Activated naive CD8-positive, alpha-beta T cell treated with anti-CD3 and anti-CD28 coated beads, Interleukin-2, amount 50 U/mL, for 16 hours (primary cell): ENCODE measurements at places on chromosomes 16 and 17.

DNA sequence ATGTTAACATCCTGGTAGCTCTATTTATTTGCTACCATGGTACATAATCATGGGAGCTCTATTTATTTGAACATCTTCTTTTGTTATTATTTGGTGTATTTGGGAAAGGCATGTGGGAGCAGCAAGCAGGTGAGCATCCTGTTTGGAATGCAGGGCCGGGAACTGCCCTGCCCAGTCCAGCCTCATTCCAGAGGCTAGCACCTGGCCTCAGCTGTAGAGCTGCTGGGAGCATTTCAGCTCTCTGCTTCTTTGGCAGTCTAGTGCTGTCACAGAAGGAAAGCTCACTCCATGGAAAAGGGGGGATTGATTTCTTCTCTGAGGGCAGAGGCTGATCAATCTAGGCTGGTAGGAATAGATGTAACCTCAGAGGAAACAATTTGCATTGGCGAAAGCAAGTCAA, 112.5 kb downstream of the WWOX start:
- DNase-seq: no peak

DNA sequence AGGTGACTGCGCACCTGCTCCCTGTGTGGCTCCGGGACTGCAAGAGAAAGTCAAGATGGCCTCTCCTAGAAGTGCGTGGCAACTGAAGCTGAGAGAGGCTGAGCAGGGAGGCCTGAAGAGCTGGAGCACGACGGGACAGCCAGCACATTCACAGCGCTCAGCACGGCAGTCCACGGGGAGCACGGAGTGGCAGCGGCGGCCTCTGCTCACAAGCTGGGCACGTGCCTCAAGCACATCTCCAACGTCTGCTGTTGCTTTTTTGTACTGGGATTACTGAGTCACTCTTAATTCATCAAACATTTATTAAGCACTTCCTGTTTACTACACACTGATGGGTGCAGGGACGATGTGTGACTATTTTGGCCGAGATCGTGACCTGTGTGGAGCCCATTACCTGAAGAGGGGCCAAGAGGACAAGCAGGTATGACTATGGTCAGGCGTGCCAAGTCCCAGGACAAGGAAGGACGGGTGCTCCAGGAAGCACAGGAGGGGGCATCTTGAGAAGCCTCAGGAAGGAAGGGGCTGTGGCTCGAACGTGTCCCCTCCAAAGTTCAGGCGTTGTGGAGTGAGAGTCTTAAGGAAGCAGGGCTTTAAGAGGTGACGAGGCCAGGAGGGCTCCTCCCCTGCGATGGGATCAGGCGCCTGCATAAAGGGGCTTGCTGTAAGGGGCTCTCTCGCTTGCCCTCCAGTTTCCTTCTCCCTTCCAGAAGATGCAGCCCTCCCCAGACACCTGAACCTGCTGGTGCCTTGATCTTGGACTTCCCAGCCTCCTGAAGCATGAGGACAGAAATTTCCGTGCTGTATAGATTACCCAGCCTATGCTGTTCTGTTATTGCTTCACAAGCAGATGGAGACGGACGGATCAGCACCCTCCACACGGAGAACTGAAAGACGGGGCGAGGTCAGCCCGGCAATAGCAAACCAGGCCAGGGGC, 105.8 kb downstream of the ADCY9 start:
- no peak for DNase-seq

DNA sequence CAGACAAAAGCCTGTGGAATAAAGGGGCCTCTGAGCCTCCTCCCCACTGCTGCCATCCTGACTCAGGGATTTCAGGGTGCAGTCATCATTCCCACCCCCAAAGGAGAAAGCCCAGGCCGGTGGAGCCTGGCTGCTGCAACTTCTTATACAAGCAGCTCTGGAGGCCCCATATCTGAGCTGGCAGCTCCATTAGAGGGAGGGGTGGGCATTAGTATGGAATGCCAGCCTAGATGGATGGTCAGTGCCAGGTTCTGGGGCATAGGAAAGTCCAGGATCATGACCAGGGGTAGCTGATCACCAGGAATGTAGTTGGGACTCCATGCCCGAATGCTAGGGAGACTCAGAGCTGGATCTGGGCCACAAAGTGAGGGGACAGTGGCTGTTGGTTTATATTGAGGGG, 581.0 kb downstream of the KCNJ18 start:
- no peak for DNase-seq

GRCh38 chr16:3158026-3158509, 23.2 kb downstream of the ZNF213 start:
- DNase-seq: no peak

DNA sequence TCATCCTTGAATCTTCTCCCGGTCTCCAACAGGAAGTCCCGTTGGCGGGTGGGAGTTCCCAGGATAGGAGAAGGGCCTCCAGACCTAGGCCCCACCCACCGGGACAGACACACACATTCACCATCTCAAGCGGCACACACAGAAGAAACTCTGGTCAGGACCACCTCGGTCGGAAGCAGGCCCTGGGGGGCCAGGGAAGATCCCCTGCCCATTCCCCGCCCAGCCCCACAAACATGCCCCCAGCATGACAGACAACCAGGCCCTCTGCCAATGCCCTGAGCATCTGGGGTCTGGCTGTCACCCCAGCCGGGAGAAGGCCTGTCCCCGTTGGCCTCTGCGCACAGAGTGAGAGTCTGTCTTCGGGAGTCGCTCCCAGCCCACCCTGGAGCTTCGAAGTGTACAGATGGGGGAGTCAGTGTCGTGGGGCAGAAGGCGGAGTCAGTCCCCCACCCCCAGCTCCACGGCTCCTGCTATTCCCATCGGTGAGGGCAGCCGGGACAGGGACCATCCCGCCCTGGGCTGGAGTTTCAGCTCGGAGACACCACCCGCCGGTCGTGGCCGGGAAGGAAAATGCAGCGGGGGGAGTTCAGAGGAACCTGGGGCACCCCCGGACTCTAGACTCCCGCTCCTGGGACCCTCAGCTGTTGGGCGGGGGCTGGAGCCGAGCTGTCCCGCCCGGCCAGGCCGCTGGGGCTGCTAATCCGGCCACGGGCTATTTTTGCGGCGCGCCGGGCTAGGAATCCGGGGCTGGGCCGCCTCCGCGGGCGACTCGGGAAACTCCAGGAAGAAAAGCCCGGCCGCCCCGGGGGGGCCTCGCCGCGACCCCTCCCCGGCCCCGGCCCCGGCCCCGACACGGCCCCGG, 660 bp downstream of the RHBDF1 start:
- no peak for DNase-seq

DNA sequence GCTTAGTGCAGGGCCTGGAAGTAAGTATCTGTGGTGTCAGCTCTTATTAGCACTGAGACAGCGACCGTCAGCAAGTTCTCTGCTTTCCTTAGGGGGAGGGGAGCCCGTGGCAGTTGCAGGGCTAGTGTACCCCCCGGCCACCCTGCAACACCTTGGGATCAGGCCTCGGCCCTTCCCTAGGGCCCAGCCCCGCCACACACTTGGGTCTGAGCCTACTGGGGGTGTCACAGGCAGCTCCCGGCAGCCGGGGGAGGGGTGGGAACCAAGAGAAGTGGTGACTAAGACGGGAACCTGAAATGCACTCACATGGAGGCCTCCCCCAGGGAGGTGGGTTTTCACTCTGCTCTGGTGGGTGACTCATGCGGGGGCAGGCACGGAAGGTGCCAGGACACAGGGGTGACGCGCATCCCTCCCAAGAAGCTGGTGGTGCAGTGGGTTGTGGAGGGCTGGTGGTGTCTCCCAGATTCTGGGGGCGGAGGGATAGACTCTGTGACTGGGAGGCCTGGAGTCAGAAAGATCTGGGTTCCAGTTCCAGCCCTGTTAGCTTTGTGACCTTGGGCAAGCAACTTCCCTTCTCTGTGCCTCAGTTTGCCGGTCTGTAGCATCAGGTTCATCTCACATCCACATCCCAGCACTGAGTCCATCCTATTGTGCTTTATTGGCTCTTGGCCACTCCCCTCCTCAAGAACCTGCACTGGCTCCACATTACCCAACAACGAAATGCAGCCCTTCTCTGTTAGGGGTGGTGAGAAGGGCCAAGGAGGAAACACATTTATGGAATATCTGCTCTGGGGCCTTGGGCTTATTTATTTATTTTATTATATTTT, 44.5 kb downstream of the LAT start:
- peak; percentile 90 for DNase-seq

DNA sequence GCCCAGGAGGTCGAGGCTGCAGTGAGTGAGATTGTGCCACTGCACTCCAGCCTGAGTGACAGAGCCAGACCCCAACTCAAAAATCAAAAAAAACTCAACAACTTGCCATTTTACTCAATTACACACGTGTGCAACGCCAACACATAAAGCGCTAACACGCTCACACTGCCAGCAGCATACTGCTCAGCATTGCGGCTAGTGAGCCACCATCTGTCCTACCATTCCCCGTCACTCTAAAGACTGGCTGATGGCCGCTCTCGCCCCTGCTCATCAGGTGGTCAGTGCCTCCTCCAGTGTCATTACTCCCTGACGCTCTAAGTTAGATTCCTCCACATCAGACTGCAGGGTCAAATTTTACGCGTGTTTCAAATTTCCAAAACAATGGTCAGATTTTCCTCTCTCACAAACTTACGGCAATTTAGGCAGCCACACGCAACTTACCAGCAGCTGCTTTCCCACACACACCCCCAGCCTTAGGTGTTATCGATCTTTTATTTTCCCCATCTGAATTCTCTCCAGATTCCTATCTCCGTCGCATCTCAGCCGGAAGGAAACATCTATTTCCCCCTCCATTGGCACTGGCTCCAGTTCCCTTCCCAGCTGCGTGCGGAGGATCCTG, 240.8 kb downstream of the C16orf95 start:
- no peak for DNase-seq

- no peak for DNase-seq
Observed at GRCh38 chr16:69620573-69620972, 54.8 kb downstream of the NFAT5 start.

GRCh38 chr16:29736764-29737163, 9.0 kb downstream of the C16orf54 start:
- DNase-seq: no peak

DNA sequence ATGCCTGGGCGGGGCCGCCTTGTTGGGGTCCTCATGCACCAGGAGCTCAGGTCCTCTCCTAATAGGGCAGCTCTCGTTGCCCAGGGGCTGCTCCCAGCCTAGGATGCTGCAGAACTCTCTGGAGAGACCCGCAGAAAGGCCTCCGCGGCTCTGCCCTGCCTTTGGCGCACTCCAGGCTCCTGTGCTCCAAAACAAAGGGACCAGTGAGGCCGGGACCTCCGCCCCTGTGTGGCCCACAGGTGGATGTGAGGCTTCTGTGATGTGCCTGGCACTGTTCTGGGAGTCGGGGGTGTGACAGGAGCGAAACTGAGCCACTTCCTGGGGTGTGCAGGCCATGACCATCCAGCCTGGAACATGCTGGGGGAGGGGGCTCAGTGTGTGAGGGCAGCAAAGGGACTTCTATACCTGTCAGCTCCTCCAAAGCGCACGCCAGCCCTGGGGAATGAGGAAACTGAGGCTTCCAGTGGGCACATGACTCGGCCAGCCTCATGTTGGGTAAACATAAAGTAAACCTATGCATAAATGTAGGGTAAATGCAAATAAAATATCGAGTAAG, 153.2 kb downstream of the IRF8 start:
- no peak for DNase-seq

DNA sequence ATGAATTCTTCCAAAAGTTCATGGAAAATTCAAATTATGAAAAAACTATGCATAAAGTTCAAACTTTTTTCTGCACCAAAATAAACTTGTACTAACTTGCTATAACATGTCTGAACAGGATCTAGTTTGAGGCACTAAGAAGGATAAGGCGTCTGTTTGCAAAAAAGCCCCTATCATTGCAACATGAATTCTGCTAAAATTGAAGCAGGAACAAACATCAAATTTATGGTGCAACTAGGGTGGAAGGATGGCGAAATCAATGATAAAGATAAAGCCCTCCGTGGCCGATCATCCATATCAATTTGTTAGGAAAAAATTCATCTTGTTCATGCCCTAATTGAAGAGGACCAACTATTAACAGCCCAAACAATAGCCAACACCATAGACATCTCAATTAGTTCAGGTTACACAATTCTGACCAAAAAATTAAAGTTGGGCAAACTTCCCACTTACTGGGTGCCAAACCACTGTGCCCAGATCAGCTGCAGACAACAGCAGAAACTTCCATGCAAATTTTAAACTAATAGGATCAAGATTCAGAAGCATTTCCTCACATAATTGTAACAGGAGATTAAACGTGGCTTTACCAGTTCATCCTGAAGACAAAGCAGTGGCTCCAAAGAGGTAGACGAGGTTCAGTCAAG, 12.9 kb downstream of the IL21R start:
- no peak for DNase-seq

DNA sequence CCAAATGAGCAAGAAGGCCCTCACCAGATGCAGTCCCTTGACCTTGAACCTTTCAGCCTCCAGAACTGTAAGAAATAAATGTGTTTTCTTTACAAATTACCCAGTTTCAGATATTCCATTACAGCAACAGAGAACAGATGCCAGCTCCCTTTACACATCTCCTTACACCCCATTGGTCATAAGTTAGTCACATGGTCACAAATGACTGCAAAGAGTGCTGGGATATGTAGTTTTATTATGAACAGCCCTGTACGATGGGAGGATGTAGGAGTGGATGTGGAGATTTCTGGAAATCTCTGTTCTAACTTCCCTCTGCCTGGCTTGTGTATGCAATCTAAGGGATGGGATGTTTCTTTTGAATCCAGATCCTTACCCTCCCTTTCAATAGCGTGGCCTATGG, 13.3 kb upstream of the RPL38 start:
- no peak for DNase-seq

DNA sequence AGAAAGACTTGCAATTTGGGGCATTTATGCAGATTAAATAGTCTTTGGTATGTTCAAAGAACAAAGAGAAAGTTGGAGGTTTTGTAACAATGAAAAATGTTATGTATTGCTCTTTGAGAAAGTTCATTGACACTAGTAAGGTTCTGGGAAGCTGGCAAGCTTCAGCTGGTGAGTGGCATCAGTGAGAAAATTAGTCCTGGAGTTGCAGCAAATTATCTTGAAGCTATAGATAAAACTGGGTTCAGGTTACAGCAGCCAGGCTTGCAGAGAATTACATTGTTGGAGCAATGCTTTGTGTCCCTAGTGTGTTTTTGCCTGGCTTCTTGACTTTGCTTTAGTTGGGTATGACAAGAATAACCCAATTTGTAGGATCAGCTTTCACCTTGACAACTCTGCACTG, 221.2 kb downstream of the CDH13 start:
- no peak for DNase-seq

GRCh38 chr16:72576189-72576588, 404.2 kb upstream of the PMFBP1 start:
- DNase-seq: no peak

- DNase-seq: no peak
Observed at GRCh38 chr17:34727601-34728000, 148.2 kb downstream of the TMEM132E start.
